ENCODE measurements at places on chromosomes 12 and 14.

DNA sequence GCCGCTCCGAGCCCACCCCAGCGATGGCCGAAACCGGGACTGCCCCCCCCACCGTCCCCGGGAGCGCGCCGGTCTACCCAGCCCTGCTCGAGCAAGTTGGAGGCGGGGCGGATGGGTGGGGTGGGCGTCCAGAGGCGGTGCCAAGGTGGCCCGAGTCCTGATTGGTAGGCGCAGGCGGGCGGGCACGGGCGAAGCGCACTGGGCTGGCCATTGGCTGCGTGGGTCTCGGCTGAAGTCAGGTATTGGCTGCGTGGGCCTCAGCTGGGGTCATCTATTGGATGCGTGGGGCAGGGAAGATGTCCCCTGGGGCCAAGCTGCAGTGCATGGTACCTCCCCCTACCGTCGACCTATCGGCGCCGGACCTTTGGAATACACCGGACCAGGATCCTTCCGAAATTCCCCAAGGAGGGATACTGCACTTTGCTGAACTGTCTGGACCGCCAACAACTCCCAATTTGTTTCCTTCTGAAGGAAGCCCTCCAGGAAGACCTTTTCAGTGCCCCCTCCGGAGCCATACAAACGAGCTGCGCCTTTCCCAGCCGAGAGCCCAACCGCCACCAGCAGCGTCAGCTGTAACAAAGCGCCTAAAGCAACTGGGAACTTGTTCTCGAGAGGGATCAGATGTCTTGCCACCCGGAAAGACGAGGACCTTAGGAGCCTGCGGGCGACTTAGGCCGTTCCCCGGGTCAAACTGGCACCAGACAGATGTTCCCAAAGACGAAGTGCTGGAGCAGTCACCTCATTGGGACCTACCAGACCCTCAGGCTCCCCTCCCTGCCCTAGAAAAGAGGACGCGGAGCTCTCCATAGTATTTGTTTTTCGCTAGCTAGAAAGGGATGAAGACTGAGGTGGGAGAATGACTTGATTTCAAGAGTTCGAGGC is at the start of gene HOMEZ:
HOMEZ (minus strand) TSS at position 113 of the 882 bp plus-strand sequence. CDS start 180 bp downstream, outside the sequence.
- peak; percentile 90 for DNase-seq

- DNase-seq = no peak
These were observed 179.9 kb upstream of the ATF7IP start for GRCh38 chr12:14185427-14186192.

DNA sequence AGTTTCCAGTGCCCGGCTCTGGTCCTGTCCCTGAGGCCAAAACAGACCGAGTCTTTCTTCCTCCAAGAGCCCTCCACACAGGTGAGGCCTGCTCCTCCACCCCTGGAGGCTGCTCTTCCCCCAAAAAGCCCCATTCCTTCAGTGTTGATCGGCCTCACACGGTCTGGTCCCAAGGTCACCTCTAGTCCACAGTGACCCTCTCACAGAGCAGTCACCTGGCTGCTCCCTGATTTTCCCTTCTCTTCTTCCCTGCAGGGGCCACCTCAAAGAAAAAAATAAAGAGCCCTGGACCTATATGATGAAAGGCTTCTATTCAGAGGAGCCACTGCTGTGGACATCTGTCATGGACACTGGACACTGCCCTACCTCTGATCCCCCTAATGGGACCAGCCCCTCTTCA is 42.5 kb downstream of the TTC7B start:
- no peak for DNase-seq

DNA sequence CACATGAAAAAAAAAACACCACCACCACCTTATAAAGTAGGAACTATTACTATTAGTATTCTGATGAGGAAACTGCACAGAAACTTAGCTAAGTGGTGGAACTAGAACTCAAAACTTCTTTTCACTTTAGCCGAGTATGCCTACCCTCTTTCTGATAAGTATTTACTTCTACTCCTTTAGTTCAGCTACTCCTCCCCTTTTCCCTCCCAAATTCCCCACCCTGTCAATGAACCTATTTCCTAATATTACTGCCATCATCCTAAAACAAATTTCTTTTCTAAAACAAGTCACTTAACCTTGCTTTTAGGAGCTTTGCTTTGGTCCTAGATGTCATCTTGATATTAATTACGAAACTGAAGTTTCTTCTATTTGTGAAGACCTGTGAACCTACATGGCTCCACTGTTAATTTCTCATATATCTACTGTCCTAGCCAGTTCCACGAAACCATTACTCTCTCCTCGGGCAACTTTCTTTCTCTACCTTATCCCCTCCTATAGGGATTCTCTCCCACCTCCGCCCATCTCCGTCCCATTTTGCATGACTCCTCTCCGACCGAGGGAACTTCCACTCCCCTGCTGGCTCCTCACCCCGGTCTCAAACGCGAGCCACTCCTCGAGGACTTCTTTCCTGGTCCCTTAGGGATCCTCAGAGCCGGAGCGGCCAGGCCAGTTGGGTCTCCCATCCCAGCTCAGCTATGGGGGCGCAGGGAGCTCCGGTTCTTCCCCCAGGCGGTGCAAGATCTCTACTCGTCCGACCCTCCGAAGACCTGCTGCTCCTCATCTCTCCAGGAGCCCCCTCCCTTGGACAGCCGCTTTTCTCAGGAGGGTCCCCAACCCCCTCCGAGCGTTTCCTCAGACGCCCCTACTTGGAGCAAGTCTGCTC is 1.1 kb downstream of the NUMB start:
- no peak for DNase-seq

GRCh38 chr12:53937596-53938325 is 870 bp upstream of the HOXC13 start:
- no peak for DNase-seq

Data from KG1 (cell line).